ENCODE measurements at places on chromosomes 6 and 20.

- DNase-seq, result no peak
These were observed 158.3 kb downstream of the GRM4 start for GRCh38 chr6:33987531-33988021.

DNA sequence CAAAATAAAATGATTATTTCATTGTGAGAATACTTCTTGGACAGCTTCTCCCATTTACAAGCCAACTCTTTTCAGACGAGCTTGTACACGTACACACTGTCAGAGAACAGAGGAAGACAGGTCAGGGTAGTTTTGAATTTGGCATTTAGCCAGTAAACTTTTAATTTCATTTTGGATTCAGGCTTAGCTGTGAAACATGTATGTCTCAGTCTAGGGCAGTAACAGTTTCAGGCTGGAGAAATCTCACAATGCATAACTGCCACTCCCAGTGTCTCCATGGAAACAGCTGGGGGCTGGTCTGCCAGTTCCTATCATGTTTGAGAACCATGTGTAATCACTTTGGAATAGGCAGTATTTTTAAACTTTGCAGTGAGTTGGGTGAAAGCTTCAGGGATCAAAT lies 22.0 kb upstream of the QKI start:
- no peak for DNase-seq

DNA sequence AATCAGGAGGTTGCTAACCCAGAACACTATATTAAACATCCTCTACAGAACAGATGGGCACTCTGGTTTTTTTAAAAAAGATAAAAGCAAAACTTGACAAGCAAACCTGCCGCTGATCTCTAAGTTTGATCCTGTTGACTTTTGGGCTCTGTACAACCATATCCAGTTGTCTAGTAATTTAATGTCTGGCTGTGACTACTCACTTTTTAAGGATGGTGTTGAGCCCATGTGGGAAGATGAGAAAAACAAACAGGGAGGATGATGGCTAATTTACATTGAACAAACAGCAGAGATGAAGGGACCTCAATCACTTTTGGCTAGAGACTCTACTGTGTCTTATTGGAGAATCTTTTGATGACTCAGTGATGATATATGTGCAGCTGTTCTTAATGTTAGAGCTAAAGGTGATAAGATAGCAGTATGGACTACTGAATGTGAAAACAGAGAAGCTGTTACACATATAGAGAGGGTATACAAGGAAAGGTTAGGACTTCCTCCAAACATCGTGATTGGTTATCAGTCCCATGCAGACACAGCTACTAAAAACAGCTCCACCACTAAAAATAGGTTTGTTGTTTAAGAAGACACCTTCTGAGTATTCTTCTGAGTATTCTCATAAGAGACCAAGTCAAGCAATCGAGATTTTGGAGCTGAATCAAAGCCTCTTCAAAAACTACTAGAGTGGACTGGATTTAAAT lies 201.2 kb upstream of the SHLD1 start:
- no peak for DNase-seq

- no peak for DNase-seq
These were observed 28.8 kb downstream of the FAM8A1 start for GRCh38 chr6:17628873-17629272.

- peak; percentile 27 for DNase-seq
These were observed 225.5 kb downstream of the SOD2 start for GRCh38 chr6:159467473-159468041.

DNA sequence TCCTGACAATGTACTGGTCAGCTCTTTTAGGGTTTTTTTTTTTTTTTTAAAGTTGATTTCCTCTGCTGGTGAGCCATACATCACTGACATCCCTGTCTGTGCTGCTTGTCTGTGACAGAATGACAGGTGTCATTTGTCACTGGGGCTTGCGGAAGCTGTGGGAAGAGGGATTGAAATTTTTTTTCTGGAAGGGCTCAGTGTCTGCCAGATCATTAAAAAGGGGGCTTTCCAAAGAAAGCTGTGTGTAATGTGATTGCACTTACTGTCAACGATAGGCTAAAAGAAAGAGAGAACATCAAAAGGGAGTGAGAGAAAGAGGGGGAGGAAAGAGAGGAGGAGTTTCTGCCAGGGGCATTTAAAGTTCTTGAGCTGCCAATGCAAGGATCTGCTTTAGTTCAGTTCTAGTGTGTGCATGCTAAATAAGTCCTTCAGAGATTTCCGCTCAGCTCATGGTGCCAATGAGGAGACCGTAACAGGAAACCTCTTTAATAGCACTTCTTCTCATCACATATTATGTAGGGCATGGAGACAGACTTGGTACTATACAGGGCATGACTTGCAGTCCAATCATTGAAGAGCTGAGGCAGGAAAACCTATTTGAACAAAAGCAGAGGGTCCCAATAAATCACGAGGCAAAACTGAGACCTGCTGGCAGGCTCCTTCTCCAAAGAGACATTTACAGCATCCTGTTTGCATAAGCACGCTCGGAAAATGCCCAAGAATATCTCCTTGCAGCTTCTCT lies 177.2 kb downstream of the TSHZ2 start:
- no peak for DNase-seq

Data from BJ (cell line).